GM23248 (cell line): ENCODE measurements at places on chromosomes 13 and 19. TPM values are rescaled to one million over a fixed set of nuclear protein-coding genes. Genes with fewer than 3 reads are reported as not detected.

GRCh38 chr19:56284746-56285145 lies 12.2 kb downstream of the EDDM13 start:
- no peak for DNase-seq
- no peak overlapping the region for H3K27ac ChIP-seq
- H3K4me3 ChIP-seq = no peak overlapping the region

DNA sequence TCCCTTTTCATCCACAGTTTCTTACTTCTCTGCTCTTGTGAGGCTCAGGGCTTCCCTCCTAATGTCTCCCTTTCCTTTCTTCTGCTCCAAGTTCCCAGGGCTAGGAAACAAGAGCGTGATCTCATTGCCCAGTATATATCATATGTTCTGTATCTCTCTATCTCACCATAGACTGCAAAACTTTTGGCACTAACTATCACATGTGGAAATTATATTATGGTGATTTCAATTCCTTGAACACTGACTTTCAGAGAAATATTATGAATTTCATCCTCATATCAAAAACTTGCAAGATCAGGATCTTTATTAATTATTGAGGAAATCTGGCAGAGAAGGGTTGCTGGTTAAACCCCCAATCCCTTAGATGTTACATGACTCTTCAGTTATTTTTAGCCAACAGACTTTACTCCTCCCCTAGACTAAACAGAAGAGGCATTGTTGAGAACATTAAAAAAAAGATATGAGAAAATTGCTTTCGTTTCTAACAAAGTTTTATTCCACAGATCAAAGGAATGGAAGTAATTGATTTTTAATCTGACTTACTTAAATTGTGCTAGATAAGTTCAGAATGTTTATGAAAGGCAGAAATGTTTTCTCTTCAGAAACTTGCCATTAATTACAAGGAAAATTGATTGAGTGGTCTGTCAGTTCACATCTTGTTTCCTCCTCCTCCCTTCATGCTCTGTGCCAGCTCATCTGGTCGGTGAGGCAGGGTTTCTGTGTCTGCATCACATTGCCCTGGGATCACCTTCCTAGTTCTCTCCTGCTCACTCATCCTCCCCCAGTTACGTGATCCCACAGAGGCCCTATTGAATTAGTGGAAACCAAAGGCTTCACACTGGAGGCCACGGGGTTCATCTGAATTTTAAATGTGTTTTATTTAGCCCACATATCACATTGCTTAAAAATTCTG lies 378.5 kb downstream of the LMO7 start:
- no peak overlapping the region for H3K27ac ChIP-seq
- no peak overlapping the region for H3K4me3 ChIP-seq
- peak; percentile 57 for DNase-seq
- no peaks in the 10 kb centered on the region for H3K27me3 ChIP-seq
- no peaks in the 10 kb centered on the region for H3K36me3 ChIP-seq

DNA sequence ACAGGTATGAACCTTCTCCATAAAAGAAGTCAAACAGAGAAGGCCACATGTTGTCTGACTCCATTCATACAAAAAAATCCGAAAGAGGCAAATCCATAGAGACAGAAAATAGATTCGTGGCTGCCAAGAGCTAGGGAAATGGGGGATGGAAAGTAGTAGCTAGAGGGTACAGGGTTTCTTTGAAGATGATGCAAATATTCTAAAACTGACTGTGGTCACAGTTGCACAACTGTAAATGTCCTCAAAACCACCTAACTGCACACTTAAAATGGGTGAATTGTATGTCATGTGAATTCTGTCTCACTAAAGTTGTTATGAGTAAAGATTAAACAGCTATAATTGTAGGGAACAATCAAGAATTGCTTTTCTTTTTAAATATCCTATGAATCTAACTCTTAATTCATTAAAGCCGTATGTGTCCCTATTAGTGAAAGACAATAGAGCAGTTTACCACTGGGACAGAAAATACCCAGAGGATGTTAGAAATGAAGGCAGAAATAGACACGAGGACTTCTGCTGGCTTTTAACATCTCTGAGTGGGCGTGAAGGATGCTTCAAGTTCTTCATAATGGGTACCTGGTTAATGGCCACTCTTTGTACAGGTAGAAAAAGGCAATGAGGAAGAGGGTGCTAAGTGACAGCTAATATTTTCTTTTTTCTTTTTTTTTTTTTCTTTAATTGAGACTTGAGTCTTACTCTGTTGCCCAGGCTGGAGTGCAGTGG lies 21.2 kb downstream of the INSR start:
- no peaks in the 10 kb centered on the region for H3K4me1 ChIP-seq
- no peaks in the 10 kb centered on the region for H3K36me3 ChIP-seq
- no peaks in the 10 kb centered on the region for H3K27me3 ChIP-seq
- H3K4me3 ChIP-seq = no peak overlapping the region

- no peaks in the 10 kb centered on the region for H3K36me3 ChIP-seq
- H3K27ac ChIP-seq = no peak overlapping the region
- H3K27me3 ChIP-seq = peaks cover 20% of the 10 kb centered on the region
These were observed 3.7 kb downstream of the TINCR start for GRCh38 chr19:5563935-5564612.

- DNase-seq = no peak
- no peak overlapping the region for H3K4me3 ChIP-seq
- no peaks in the 10 kb centered on the region for H3K4me1 ChIP-seq
- H3K27ac ChIP-seq = no peak overlapping the region
These were observed 97.3 kb downstream of the AKAP11 start for GRCh38 chr13:42369071-42369797.

DNA sequence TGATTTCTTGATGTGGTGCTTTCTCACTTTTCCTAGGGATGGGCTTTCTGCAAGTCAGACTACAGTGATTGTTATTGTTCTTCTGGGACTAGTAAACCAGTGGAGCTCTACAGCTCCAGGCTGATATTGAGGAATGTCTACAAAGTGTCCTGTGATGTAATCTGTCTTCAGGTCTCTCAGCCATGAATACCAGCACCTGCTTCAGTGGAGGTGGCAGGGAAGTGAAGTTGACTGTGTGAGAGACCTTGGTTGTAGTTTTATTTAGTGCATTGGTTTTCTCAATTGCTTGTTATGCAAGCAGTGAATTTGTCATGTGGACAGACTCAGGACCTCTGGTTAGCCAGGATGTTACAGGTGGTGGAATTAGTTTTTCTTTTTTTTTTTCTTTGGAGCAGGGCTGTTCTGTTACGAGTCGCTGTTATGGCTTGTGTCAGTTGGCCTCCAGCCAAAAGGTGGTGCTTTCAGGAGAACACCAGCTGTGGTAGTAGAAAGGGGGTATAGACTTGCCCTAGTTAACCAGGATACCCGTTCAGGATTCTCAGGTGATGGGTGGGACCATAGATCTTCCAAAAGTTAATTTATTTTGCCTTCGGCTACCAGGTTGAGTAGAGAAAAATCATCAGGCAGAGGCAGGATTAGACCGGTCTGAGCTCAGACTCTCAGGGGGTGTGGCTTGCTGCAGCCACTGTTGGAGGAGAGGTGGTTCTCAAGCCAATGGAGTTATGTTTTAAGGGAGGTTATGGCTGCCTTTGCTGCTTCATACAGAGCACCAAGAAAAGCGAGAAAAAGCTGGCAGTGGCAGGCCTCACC lies 11.9 kb upstream of the ZNF675 start:
- no peaks in the 10 kb centered on the region for H3K27me3 ChIP-seq
- H3K36me3 ChIP-seq = no peaks in the 10 kb centered on the region
- no peak overlapping the region for H3K27ac ChIP-seq
- no peaks in the 10 kb centered on the region for H3K4me1 ChIP-seq
- H3K4me3 ChIP-seq = no peak overlapping the region
- peak; percentile 2 for DNase-seq

DNA sequence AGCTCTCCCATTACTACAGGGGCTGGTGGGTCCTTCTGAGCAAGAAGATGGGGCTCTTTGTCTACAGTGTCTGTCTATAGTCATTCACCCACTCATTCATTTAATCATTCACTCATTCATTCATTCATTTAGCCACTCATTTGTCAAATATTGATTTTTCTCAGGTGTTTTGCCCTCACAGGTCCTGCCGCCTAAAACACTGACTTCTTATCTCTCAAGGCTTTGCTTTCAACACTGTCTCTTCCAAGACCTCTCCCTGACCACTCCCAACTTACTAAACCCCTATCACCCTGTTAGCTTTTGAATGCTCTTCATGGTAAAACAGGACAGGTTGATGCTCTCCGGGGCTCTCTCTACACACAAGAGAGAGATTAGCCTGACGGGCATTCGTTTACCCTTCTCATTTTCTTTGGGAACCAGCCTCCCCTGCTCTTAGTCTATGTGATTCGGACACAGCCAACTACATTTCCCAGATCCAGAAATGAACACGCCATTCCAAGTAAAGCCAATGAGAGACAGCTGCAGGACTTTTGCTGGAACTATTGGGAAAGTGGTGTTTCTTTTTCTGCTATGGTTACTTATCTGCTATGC lies 22.7 kb downstream of the FAM187B start:
- no peaks in the 10 kb centered on the region for H3K4me1 ChIP-seq
- H3K36me3 ChIP-seq = no peaks in the 10 kb centered on the region
- peaks cover 11% of the 10 kb centered on the region; the same call in 1 of the 2 replicates for H3K27me3 ChIP-seq
- DNase-seq = no peak
- no peak overlapping the region for H3K27ac ChIP-seq

DNA sequence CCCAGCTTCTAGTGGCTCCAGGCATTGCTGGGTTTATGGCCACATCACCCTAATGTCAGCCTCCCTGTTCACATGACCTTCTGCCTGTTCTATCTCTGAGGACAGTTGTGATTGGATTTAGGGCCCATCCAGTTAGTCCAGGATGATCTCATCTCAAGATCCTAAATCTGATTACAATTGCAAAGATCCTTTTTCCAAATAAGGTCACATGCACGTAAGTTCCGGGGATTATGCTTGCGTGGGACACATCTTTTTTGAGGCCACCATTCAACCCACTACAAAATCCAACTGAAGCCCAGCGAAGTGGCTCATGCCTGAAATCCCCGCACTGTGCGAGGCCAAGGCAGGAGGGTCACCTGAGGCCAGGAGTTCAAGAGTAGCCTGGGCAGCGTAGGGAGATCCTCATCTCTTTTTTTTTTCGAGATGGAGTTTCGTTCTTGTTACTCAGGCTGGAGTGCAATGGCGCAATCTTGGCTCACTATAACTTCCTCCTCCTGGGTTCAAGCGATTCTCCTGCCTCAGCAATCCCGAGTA lies 12.3 kb downstream of the PLD3 start:
- H3K27ac ChIP-seq = no peak overlapping the region
- DNase-seq = no peak
- no peak overlapping the region for H3K4me3 ChIP-seq
- H3K27me3 ChIP-seq = no peaks in the 10 kb centered on the region
- peaks cover 4% of the 10 kb centered on the region; the same call in 1 of the 2 replicates for H3K4me1 ChIP-seq

DNA sequence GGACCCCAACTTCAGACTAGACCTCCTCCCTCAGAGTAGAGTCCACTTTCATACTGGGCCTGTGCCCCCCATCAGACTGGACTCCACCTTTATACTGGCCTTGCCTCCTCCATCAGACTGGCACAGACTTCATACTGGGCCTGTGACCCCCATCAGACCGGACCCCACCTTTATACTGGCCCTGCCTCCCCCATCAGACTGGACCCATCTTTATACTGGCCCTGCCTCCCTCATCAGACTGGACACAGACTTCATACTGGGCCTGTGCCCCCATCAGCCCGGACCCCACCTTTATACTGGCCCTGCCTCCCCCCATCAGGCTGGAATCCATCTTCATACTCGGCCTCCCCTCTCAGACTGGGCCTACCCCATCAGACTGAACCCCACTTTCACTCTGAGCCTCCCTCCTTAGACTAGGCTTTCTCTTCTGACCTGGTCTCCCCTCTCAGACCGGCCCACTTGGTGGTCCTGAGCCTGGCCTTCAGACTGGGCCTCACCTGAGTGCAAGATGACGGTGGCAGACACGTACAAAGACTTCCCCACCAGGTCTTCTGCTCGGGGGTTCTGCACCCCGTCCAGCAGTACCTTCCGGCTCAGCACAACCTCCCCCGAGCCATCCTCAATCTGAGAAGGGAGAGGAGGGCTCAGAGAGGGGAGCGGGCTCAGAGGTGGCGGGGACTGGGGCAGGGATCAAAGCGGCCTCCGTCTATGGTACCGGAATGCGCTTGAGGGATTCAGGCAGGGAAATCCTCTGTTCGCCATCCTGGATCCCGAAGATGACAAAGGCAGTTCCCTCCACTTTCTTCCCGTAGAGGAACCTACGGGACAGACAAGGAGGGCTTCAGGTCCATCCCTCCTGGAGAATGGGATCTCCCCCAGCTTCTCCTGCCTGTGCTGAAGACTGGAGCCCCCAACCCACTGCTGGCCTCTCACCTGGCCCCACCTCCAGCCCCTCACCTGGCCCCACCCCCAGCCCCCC lies 7.5 kb downstream of the C3 start:
- no peaks in the 10 kb centered on the region for H3K4me1 ChIP-seq
- H3K4me3 ChIP-seq = no peak overlapping the region
- no peak for DNase-seq
- H3K36me3 ChIP-seq = no peaks in the 10 kb centered on the region

- no peak overlapping the region for H3K4me3 ChIP-seq
- peaks cover 10% of the 10 kb centered on the region for H3K4me1 ChIP-seq
- H3K27ac ChIP-seq = no peak overlapping the region
These were observed 5.8 kb upstream of the HSPH1 start for GRCh38 chr13:31167490-31167889.

DNA sequence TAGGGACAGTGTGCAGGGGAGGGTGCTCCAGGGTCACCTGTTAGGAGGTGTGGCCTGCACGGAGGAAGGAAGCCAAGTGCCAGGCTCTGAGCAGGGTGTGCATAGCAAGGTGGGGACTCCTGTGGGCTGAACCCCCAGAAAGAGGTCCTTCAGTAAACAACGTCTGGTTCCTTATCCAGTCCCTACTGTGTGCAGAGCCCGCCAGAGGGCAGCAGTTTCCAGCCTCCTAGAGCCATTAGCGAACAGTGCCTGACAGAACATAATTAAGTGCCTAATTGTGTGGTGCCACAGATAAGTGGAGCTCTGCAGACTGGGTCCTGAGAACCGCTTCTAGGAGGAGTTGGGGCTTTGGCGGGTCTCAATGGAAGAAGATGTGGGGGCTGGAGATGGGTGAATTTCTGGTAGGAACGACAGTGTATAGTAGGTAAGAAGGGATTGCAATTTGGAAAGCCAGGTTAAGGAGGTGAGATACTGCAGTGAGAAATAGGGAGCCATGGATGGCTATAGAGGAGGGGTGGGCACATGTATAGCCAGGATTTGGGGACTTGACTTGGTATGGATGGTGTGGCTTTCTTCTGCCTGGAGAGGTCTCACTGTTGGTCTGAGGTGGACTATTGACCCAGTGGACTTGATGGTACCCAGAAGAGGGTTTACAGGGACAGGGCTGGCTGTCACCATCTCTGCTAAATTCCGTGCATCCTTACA lies 323.1 kb downstream of the ZNF536 start:
- no peak for DNase-seq
- H3K4me3 ChIP-seq = no peak overlapping the region
- peaks cover 23% of the 10 kb centered on the region for H3K27me3 ChIP-seq
- no peaks in the 10 kb centered on the region for H3K4me1 ChIP-seq

DNA sequence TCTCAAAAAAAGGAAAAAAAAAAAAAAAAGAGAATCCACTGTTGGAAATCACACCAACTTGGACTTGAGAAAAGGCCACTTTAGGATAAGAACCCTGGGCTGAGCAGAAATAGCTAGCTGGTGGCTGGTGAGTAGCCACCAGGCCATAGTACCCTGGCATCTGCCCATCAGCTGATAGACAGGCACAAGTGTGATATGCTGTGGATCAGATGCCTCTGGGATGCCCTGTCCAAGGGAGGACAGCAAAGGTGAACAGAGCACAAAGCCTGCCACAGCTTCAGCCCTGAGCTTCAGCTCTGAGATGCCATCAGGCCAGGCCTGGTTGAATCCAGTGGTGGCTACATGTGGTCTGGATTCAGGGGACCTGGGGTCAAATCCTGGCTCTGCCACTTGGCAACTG lies 8.7 kb downstream of the SIRT2 start:
- no peak overlapping the region for H3K4me3 ChIP-seq
- no peaks in the 10 kb centered on the region for H3K27me3 ChIP-seq
- no peak for DNase-seq
- H3K27ac ChIP-seq = no peak overlapping the region

Gene ZSWIM9
- total RNA-seq = 4.3 and 6.6 TPM in 2 replicates

Gene KEAP1
- total RNA-seq = 93.2 and 99.5 TPM in 2 replicates

Gene ZNF480
- total RNA-seq = 3.8 and 5.3 TPM in 2 replicates

Gene PABPC3
- total RNA-seq = under 0.01 TPM in 2 replicates

Gene RGL3
- 0.54 and 5.9 TPM in 2 replicates for total RNA-seq
